ENCODE measurements at places on chromosomes 7 and 10.
A peak's percentile ranks its signal among the peaks of the same experiment; 100 is the strongest.

GRCh38 chr10:31782701-31783100 lies 145.9 kb downstream of the ARHGAP12 start:
- H3K27ac ChIP-seq = no peak overlapping the region
- H3K27me3 ChIP-seq = no peaks in the 10 kb centered on the region
- no peaks in the 10 kb centered on the region for H3K36me3 ChIP-seq

DNA sequence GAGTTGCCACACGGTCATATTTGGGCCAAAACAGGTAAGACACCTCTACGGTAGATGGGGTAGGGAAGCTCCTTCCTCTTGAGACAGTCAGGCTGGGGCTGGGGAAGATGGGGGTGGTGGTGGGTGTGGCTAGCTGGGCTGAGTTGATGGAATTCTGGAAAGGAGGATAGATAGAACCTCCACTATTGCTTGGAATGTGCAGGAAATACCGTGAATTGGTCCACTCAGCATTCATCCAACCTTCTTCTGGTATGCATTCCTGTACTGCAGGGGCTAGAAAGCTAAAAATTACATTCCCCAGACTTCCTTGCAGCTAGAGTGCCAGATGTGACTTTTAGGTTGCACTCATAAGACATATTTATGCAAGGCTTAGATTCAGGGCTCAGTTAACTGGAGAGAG lies 24.8 kb downstream of the TLX1 start:
- H3K4me3 ChIP-seq = no peak overlapping the region
- H3K36me3 ChIP-seq = no peaks in the 10 kb centered on the region
- H3K4me1 ChIP-seq = no peaks in the 10 kb centered on the region

- peak; percentile 83 for DNase-seq
- H3K4me1 ChIP-seq = peaks cover 19% of the 10 kb centered on the region
- H3K27me3 ChIP-seq = no peaks in the 10 kb centered on the region
- peak overlapping the region; percentile 5 for H3K4me3 ChIP-seq
- peak overlapping the region; percentile 73 for H3K27ac ChIP-seq
- H3K36me3 ChIP-seq = peaks cover 25% of the 10 kb centered on the region
Observed at GRCh38 chr10:13659887-13660550, 73.3 kb downstream of the PRPF18 start.

DNA sequence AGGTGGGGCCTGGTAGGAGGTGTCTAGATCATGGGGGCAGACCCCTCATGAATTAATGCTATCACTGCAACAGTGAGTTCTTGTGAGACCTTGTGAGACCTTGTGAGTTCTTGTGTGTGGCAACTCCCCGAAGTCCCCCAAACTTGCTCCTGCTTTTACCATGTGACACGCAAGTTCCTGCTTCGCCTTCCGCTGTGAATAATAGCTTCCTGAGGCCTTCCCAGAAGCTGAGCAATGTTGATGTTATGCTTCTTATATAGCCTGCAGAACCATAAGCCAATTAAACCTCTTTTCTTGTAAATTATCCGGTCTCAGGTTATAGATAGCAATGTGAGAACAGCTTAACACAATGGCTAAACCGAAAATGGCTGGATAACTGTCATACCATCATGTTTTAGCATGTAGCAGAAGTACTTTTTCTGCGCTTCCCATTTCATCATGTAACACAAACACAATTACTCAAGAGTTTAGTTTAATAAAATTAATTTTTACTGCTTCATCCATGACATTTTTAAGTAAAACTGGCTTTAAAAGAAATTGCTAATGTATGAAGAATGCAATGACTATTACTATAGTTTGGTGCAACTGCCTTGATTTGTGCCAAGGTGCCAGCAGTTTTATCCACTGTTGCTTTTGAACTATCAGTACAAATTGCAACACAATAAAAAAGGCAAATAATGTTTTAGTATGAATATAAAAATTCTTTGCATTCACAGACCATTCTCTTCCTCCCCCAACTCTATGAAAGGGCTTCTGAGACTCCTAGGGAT lies 87.7 kb upstream of the TMEM168 start:
- no peak overlapping the region for H3K4me3 ChIP-seq
- no peaks in the 10 kb centered on the region for H3K27me3 ChIP-seq
- DNase-seq = no peak
- no peaks in the 10 kb centered on the region for H3K36me3 ChIP-seq

- H3K36me3 ChIP-seq = peaks cover 6% of the 10 kb centered on the region
- DNase-seq = no peak
- peaks cover 5% of the 10 kb centered on the region for H3K4me1 ChIP-seq
- no peak overlapping the region for H3K27ac ChIP-seq
Observed at GRCh38 chr10:17607060-17607459, 10.1 kb downstream of the HACD1 start.

Measured in upper lobe of right lung (tissue), 1 donor.